ENCODE measurements at places on chromosomes 12 and 14.

DNA sequence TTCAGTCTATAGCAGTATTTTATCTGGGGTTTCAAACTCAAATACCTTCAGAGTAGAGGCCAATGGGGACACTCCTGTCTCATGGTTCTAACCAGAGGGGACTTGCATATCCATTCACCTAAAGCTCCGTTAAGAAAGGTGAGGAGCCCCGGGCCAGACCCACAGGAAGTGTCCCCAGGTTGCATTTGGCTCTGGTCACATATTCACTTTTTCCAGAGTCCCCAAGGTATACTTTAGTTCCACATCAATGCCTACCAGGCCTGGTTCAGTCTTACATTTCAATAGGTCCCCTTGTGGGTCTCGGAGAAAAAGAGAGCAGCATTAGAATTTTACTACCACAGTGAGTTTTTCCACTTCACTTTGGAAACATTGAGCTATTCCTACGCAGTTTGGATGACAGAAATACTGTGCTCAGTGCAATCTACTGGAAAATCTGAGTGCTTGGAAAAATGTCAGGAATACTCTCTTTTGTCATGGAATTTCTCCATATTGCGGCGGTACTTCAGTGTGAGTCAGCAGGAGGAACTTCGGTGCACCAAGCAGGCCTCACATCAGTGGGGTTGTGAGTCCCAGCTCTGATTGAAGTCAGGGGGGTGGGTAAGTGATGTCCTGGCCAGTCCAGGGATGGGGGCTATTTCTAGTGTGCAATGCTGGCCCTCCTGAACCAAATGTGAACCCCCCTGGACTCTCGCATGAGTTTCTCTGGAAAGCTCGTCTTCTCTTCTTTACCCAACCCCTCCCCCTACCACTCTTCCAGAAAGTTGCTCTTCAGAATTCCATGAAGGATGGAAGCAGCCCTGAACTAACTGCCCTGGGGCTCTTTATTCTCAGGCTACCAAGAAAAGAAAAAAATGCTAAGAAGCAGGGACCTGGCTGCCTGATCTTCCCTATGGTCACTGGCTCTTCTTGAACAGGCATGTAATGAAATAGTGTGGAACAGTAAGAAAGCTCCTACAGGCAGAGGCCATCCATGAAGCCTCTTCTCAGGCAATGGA is 184.7 kb downstream of the PRKCH start:
- DNase-seq: no peak

DNA sequence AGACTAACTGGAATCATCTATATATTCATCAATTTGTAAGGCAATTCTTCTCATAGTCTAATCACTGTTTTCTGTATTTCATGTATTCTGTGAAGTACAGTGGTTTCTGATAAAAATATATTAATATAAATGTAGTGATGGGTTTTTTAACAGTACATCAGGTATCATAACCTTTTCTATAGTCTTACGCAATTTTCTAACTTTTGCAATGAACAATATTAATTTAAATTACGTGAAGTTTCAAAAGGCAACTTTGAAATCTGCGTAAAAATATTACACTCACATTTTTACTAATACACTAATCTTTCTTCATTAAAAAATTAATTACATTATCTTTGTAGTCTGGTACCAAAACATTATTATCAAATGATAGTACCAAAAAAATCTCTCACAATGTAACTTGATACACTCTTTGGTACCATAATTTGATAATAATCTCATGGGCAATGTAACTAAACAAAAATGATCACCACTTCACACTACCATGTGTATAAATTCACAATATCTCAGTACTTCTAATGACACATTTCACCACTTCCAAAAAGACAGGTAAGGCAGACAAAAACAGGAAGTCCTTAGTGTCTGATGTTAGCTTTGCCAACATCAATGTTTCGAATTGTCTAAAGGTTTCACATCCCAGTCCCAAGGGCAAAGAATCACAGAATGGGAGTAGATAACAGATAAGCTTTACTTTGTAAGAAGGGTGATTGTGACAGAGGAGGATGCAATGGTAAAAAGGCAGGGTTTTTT is 8.7 kb downstream of the DNAI7 start:
- DNase-seq: no peak

- DNase-seq: no peak
Measured at GRCh38 chr14:60643463-60644314, 5.6 kb downstream of the SIX1 start.

DNA sequence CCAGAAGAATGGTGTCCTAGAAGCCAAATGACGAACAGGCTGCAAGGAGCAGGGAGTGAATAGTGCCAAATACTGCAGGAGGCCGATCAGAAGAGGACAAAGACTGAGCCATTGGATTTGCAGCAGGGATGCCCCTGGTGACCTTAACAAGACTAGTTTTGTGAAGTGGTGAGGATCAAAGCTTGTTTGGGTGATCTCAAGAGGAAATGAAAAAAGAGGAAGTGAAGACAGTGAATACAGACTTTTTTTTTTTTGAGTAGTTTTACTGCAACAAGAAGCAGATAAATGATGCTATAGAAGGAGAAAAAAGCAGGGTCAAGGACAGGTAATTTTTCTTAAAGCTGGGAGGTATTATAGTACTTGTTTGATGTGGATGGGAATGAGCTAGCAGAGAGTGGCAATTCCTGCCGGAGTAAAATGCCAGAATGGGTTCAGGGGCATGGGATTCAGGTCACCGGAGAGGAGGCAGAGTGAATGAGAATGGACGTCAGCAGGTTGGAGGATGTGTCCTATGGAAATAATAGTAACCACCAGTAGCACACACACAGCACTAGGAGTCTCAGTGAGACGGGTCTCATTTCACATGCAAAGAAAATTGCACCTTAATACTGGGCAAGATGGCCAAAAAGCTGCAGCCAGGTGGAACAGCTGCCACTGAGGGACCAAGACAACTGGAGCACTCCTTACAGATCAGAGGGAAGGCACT is 345.8 kb upstream of the CCDC196 start:
- DNase-seq: no peak

DNA sequence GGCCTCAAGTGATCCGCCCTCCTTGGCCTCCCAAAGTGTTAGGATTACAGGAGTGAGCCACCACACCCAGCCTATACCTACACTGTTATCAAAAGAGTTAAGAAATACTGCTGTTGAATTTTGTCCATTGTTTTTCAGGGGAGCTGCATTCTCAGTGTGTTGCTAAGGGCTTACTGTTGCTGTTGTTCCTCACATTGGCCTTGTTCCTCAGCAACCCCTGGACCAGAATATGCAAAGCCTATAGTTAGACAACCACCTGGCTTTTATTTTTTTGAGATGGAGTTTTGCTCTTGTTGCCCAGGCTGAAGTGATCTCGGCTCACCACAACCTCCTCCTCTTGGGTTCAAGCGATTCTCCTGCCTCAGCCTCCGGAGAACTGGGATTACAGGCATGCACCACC is 4.7 kb upstream of the ATP6V0A2 start:
- no peak for DNase-seq

DNA sequence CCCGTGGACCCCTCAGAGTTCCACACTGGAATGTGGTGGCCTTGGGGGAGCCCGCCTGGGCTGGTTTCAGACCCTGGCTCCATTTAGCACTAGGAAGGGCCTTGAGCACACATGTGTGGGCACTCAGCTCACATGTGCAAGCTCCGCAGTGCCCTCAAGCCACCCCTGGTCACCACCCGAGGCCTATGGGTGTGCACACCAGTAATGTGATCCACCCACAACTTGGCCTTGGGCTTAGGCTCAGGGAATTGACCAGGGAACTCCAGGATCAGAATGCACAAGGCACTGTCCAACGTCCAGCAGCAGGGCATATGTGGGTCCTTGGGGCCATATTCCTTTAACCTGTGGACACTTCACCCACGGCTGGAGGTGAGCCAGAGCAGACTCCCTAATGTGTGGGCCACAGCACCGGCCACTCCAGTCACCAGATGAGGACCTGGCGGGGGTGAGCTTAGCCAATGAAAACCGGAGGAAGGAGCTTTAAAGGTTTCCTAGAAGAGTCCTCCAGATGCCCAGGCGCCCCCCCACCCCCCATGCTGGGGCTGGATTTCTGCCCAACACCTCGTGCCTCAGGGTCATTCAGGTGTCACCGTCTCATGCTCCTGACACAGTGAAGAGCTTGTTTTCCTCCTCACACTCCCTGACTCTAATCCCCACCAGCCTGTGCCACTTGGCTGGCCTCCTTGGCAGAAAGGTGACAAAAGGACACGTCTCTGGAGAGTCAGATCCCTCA is 209.2 kb downstream of the ZFP36L1 start:
- no peak for DNase-seq

GRCh38 chr12:51837286-51837685 is 11.2 kb downstream of the FIGNL2 start:
- no peak for DNase-seq

DNA sequence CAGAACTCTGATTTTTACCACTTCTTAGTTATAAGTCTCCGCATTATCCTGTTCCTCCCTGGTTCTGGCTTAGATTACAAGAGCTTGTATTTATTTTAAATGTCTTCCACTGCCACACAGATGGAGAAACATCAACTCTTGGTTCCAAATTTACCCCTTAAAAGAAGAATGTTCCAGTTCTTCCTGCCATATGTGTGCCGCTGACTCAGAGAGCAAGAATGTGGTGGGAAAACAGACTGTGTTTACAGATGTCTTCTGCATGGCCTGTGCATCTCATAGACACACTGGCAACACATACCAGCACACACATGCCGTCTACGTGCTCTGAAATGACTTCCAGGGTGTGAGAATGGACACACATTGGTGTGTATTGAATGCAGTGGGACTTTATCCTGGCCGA is 383.0 kb downstream of the LRIG3 start:
- no peak for DNase-seq

DNA sequence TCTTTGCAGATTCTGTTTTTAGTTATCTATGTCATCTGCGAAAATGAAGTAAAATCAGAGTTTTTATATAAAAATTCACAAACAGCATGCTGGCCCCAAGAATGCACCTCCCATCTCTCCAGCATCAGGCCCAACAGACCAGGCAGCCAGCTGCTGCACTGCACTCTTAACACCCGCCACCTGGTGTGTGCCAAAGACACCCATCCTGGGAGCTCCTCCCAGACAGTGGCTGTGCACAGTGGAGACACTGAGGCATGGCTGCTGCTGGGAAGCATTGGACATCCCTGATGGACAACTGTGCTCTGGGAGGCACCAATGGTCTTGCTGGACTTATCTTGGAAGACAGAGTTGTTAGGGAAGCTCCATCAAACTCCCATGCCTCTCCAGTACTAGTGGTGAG is 817.2 kb downstream of the TMEM121 start:
- DNase-seq: no peak

GRCh38 chr14:90828642-90829487 is 12.6 kb upstream of the TTC7B start:
- no peak for DNase-seq

DNA sequence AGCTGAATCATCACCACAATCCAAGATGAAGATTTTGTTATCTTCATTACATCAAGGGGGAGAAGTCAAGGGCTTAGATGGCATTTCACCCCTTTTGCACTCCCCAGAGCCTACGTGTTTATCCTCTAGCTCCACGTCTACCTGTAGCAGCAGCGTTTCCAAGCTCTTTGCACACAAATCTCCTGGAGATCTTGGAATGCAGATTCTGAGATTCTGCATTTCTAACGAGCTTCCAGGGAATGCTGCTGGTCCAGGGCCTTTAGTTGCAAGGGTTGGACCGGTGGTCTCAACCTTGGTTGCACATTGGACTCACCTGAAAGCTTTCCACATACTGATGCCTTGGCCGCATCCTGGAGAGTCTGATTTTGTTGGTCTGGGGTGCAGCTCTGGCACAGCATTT is 49.5 kb upstream of the STON2 start:
- no peak for DNase-seq

GRCh38 chr14:70873627-70874026 is 33.6 kb upstream of the PCNX1 start:
- DNase-seq: no peak

DNA sequence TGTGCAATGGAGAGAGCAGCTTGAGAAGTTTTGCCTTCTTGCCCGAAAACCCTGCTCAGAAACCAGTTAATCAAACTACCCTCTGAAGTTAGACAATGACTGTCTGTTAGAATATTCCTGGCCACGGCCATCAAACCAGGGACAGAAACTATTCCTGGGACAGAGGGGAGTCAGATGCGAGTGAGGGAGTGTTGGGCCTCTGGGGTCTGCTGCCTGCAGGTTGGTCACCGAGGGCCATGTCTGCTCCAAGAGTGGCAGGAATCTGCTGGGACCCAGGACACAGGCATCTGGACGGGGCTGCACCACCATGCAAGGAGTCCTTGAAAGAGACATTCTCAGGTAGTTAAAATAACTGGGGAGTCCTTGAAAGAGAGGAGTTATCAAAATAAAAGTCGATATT is 16.9 kb upstream of the EIF2B2 start:
- no peak for DNase-seq

DNA sequence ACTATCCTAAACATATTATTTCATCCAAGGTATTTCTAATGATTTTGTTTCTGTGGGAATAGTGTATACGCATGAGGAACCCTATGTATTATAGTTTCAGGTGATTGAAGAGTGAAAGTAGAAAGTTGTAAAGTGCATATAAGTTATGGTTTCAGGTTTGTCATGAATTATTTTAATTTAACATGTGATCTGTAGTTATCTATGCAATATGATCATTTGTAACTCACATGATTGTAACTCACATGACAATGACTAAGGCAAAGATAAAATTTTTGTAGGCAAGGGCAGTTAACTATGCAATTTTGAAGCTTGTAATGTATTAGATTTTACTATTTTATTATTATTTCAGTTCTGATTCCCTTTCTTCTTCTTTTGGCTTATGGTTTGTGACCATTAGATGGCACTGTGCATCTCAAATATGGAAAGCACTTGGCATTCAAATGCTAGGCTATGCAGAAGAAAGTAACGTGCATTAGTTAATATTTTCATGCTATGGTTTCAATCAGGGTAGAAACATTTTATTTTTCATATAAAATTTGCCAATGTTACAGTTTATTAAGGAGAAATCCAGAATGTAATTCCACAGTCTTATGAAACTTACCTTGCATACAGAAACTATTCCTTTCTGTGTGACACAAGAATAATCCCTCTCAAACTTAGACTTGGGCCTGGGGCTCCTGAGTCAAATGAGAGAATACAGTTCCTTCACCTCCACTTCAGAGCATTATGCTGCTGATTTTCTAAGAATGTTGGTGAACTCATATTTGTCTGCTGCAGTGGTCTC is 15.8 kb upstream of the TMEM30B start:
- no peak for DNase-seq

DNA sequence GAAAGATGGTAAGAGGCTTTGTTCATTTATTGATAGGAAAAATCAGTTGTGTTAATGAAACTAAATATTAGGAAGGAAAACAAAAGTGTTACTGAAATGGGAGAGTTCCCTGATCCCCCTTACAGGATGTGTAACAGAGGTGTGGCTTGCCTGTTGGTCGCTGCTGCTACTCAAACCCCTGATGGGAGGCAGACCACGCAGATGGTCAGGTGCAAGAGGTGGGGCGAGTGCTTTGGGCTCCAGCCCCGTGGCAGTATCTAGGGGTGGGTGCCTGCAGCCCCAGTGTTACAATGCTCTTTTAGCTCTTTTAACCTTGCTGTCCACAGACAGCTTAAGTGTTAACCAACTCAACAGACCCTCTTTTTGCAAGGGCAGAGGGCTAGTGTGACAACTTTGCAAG is 319.6 kb upstream of the DCN start:
- DNase-seq: no peak

- no peak for DNase-seq
Measured at GRCh38 chr12:57724936-57725740, 13.4 kb downstream of the AGAP2 start.

Data from activated CD4-positive, alpha-beta T cell treated with anti-CD3 and anti-CD28 coated beads for 1 hour (primary cell).